Activated gamma-delta T cell treated with anti-CD3 and anti-CD28 coated beads, Interleukin-2, amount 50 U/mL, for 16 hours (primary cell): ENCODE measurements at places on chromosomes 13 and 19.

DNA sequence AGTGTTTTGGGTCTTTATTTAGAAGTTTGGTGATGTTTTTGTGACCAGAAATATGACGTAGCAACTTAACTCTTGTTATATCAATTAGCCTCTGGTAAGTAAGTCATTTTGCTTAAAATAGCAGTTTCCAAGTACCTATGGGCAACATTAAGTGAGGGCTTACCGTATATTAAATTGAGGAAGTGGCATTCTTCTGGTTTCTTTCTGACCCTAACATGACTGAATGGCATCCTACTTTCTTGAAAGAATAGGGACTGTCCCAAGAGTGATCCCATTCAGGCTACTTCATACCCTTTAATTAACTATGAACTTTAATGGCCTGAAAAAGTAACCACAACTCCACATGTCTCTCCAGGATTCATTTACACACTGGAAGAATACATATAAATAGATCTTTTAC, 106.6 kb downstream of the MZT1 start:
- no peak for DNase-seq

DNA sequence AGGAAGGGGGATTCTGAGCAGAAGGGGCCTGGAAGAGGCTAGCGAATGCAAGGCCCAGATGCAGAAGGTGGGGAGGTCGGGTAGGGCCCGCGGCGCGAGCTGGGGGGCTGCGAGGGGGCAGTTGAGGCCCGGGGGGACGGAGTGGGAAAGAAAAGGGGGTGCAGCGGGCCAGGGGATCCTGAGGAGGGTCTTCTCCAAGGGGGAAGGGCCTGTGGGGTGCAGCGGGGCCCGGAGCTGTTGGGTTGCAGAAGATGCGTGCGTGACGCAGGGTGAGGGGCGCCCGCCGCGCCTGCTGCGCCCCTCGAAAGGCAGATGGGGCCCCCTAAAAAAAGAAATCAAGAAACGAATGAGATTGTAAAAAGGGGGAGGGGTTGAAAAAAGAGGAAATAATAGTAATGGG, 313 bp downstream of the ZNF541 start:
- DNase-seq: no peak

DNA sequence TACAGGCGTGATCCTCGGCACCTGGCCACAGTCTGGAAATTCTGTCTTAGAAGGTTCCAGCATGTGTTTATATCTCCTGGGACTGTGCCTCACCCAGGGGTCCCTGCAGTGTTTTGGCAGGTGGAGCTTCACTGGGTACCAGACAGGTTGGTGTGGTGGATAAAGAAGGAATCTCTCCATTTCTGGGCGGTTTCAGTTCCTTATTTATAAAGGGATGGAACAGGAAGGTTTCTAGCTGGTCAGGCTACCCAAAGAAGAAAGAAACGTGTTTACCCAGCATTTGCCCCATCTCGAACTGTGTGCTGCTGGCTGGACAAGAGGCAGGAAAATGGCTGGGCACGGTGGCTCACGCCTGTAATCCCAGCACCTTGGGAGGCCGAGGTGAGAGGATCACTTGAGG, 9.8 kb downstream of the PNPLA6 start:
- DNase-seq: no peak

GRCh38 chr13:49190901-49191300, 29.2 kb upstream of the MLNR start:
- no peak for DNase-seq

DNA sequence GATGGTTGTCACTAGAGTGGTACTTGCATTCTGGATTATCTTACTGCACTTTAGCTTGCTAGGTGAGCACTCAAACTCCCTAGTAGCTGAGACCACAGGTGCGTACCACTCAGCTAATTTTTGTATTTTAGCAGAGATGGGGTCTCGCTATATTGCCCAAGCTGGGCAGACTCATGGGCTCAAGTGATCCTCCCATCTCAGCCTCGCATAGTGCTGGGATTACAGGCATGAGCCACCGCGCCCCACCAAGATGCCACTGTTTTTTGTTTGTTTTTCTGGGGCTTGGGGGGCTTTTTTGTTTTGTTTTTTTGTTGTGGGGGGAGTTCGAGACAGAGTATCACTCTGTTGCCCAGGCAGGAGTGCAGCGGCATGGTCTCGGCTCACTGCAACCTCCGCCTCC, 17.8 kb downstream of the LYPD3 start:
- DNase-seq: no peak

- DNase-seq: no peak
These were observed 1.0 kb upstream of the ZNF529 start for GRCh38 chr19:36573895-36574720.

- DNase-seq: no peak
These were observed 3.8 kb downstream of the C19orf47 start for GRCh38 chr19:40344422-40344821.

DNA sequence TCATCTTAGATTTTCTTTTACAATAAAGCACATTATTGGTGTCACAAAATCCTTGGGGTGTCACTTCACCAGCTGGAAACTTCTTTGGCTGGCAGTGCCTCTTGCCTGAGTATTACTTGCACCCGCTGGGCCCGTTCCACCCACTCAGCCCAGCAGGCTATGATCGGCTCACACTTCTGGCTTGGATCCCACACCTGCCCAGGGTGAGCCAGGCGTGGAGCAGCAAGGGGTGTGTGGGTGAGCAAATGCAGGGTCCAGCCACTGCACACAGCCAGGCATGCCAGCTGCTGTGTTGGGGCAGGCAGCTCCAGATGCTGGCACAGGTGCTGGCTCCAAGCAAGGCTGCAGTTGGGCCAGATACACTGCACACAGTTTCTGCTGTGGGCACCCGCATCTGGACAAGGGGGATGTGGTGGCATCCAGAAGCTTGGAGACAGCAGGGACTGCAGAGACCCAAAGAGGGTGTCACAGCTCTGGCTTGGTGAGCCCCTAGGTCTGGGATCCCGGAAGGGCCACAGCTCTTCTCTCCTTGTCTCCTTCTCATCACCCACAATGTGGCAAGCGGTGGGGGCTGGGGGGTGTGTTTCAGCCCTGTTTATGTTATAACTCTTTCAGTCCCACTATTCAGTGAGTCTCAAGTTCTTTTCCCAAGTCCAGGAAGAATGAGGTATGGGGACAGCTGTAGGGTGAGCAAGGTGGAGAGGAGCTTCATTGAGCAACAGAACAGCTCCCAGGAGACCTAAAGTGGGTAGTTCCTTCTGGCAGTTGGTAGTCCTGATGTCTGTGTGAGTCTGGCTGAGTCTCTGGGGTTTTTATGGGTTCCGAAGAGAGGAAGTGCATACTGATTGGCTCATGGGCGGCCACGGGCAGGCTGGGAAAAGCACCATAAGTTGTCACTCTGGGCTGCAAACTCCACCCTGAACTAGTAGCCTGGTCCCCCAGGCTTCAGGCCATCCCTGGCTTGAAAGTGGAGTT, 25.3 kb upstream of the TBC1D4 start:
- DNase-seq: no peak

- DNase-seq: peak; percentile 44
These were observed 112.1 kb downstream of the ZIC5 start for GRCh38 chr13:99859178-99860177.

DNA sequence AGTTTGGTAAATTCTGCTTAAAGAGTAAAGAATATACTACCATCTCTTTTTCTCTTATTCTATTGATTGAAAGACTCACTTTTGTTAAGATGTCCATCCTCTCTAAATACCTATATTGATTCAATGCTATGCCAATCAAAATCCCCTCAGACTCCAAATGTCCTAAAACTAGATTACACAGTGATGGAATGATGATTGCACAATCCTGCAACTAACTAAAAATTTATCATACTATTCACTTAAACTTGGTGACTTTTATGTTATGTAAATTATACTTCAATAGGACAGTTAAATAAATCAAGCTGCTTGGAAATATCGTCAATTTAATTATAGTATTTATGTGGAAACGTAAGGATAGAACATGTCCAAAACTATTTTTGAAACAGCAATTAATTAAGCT, 2765.1 kb upstream of the PCDH20 start:
- no peak for DNase-seq

- DNase-seq: no peak
These were observed 59.7 kb upstream of the KL start for GRCh38 chr13:32956595-32956933.

DNA sequence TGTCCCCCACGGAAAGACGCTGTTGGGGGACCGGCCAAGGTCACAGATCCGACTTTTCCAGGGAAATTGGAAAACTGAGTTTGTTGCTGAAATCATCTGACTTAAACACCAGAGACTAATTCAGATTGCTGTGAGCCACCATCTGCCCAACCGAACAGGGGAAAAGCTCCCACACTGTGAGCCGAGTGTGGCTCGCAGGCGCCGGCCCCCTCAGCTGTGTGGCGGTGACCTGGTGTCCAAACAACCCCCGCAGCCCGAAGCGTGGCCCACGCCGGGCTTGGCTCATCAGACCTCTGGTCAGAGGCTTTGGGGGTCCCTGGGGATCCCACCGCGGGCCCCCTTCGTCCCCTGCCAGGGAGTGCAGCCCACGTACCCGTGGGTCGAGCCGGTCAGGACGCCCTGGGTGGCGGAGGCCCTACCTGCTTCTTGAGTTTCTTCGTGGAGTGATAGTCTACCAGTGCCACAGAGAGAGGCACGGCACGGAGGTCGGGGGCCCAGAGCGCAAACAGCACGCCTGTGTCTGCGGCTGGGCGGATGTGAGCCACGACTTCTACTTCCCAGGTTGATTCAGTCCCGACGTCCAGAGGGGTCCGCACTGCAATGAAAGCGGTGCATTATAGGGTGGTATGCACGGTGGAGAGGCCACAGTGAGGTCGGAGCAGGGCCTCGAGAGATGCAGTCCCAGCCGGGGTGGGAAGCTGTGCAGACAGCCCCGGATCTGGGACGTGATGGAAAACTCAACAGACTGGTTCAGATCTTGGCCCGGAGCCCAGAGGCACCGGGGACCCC, 40.7 kb downstream of the GAS6 start:
- no peak for DNase-seq

DNA sequence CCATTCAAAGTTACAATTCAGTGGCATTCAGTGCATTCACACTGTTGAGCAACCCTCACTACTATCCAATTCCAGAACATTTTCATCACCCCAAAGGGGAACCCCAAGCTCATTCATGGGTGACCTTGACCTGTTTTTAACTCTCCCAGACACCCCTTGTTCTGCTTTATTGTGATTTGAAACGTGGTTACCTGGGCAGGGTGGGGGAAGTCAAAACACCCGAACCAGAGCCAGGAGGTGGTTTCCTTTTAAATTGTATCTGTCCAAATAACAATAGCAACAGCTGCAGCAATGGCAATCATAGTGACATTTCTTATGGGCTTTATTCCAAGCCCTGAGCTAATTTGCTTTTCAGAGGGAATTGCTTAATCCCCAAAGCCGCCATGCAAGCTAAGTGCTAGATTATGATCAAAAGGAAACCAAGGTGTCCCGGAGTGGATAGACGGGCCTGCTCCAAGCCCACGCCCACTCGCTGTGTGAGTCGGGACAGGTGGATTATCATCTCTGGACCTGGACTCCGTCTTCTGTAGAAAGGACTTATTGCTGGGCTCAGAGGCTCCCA, 6.1 kb downstream of the PTGIR start:
- DNase-seq: no peak

DNA sequence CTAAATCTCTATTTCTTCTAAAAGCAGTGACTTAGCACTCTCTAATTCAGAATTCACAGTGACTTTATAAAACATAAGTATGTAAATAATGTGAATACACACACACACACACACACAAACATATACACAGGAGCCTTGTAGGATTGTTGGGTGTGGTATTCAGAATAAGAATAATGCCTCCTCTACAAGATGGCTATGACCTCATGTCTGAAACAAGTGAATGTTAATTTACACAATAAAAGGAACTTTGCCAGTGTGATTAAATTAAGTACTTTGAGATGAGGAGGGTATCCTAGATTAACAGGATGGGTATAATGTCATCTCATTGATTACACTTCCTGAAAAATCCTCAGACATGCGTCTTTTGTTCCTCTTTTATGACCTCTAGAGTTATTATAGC, 234.6 kb downstream of the SLITRK6 start:
- no peak for DNase-seq

GRCh38 chr13:114310956-114311355, 3.3 kb upstream of the CHAMP1 start:
- no peak for DNase-seq

DNA sequence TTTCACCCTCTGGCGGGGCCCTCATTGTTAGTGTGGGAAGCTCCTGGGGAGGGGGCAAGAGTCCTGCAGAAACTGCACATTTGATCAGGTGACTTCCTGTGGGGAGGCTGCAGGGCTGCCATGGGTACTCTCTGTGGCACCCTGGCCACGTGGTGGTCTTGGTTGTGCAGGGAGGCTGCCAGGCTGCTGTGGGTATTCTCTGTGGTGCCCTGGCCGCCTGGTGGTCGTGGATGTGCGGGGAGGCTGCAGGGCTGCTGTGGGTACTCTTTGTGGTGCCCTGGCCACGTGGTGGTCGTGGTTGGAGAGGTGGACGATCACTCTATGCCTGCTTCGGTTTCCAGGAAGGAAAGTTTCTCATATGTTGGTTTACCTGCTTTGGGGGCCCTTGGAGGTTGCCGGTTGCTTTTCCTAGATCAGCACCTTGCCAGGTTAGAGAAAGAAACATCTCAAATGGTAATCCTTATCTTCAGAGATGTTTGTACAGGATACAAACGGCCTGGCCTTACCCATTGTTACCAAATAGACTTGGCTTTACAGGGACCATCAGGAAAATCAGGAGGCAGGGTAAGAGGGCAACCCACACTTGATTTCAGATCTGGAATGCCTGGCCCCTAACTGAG, 22.9 kb downstream of the TEX29 start:
- no peak for DNase-seq

DNA sequence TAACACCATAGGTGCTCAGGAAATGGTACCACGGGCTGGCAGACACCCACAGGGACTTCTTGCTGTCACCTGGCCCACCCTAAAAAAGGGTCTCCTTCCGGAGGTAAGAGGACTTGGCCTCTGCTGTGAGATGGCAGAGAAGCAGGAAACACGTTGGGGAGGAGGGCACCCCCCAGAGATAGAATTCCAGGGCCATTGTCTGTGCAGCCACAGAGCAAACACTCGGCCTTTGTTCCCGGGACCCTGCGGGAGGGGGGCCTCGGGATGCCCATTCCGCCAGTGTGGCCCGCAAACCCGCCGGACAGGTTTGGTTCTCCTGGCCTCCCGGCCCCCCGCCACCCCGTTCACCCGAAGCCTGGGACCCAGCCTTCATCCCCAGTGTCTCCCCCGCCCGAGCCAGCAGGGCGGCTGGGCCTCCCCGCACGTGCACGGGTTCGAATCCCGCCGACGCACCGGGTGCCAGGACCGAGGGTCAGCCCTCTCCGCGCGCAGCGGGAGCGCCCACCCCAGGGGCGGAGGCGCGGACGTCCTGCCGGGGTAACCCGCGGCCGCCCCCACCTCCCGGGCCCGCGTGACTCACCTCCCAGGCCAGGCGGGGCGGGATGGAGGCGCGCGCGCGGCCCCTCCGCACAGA, 714 bp downstream of the PLPP2 start:
- DNase-seq: peak; percentile 27

DNA sequence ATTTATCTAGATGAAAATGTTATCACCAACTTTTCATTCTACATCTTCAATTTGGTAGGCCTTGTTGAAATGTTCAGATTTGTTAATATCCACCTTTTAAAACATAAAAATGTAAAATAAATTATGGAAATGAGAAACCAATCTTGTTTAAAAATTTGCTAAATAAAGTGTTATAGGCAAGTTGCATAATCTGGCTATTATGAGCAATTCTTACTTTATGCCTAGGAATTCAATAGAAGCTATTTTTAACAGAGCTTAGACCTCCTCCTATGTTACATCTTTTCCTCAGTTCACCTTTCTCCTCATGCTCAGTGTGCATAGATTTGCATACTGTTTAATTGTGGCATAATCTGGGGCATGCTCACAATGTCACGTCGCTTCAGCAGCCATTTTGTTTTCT, 87.9 kb upstream of the POSTN start:
- no peak for DNase-seq

- no peak for DNase-seq
These were observed 1.6 kb downstream of the SPINT2 start for GRCh38 chr19:38265921-38266429.

- DNase-seq: no peak
These were observed 16.2 kb downstream of the CCDC97 start for GRCh38 chr19:41325947-41326706.
